ENCODE measurements at places on chromosomes 12 and 14.

GRCh38 chr12:117344716-117345115 lies 16.7 kb downstream of the NOS1 start:
- no peak for DNase-seq

- DNase-seq = peak; percentile 28
Observed at GRCh38 chr12:130818635-130819576, 20.1 kb downstream of the STX2 start.

DNA sequence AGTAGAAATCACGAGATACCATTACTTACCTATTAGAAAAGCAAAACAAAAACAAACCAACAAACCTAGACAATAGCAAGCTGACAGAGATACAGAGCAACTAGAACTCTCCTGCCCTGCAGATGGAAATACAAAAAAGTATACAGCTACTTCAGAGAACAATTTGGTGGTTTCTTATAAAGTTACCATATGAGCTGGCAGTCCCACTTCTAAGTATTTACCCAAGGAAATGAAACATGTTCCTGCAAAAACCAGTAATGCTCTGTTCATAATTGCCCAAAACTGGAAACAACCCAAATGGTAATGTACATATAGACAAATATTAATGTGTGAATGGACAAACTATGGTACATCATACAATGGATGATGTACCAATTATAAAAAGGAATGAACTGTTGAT lies 31.7 kb downstream of the FUT8 start:
- DNase-seq = no peak

- DNase-seq = no peak
Observed at GRCh38 chr14:68519671-68520187, 273.1 kb downstream of the ZFP36L1 start.

- no peak for DNase-seq
Observed at GRCh38 chr12:14854586-14855183, 11.4 kb upstream of the ART4 start.

DNA sequence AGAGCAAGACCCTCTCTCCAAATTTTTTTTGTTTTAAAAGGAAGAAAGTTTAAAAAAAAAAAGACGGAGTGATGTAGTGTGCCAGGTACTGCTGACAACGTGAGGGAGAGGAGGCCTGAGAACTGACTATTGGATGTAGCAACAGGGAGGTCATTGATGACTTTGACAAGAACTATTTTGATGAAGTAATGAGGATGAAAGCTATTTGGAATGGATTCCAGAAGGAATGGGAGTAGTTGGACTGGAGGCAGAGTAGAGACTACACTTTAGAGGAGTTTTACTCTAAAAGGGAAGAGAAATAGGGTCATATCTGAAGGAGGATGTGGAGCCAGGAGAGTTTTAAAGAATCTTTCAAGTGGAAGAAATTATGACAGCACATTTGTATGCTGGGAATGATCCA lies 27.8 kb upstream of the SLC38A2 start:
- DNase-seq = no peak

- no peak for DNase-seq
Observed at GRCh38 chr12:95118788-95119179, 45.4 kb upstream of the NR2C1 start.

- no peak for DNase-seq
Observed at GRCh38 chr12:32087306-32087705, 19.3 kb upstream of the BICD1 start.

GRCh38 chr12:103821773-103822172 lies 19.3 kb downstream of the NT5DC3 start:
- no peak for DNase-seq

- DNase-seq = no peak
Observed at GRCh38 chr12:95633049-95633731, 81.9 kb upstream of the USP44 start.

- DNase-seq = no peak
Observed at GRCh38 chr12:62748941-62749468, 185.9 kb downstream of the PPM1H start.

GRCh38 chr14:19917243-19917642 lies 3.2 kb upstream of the OR4K5 start:
- no peak for DNase-seq

GRCh38 chr14:54804538-54805041 lies 98.0 kb downstream of the GCH1 start:
- no peak for DNase-seq

DNA sequence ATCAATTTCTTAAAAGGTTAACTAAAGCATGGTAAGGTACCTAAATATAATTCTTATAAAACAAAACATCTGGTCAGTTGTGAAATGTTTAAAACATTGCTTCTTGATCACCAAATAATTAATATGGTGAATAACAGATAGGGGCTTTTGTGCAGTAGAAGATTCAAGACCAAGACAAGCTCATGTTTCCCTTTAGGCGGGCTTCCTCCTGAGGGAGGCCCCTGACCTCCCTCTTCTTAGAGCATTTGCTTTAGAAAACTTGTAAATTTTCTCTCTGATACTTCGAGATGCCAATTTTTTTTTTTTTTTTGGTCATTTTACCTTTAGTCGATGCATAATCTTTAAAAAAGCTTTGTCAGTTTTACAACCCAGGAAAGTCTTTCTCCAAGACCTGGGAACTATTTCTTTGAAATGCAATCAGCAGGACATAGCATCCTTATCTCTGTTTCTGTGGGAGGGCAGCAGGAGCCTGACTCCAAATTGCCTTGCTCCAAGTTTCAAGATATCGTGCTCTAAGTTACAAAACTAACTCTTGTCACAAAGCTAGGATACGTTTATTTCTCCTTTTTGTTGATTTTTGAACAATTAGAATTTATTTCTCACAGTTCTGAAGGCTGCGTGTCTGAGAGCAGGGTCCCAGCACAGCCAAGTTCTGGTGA lies 66.6 kb upstream of the BICD1 start:
- DNase-seq = no peak
